ENCODE measurements at places on chromosomes 11 and 22.

GRCh38 chr11:66020618-66021357 is 5.5 kb downstream of the CATSPER1 start:
- DNase-seq, result no peak

- DNase-seq, result no peak
These were observed 399.2 kb downstream of the TBC1D22A start for GRCh38 chr22:47161631-47162030.

- no peak for DNase-seq
These were observed 6.4 kb upstream of the EXPH5 start for GRCh38 chr11:108599978-108600377.

DNA sequence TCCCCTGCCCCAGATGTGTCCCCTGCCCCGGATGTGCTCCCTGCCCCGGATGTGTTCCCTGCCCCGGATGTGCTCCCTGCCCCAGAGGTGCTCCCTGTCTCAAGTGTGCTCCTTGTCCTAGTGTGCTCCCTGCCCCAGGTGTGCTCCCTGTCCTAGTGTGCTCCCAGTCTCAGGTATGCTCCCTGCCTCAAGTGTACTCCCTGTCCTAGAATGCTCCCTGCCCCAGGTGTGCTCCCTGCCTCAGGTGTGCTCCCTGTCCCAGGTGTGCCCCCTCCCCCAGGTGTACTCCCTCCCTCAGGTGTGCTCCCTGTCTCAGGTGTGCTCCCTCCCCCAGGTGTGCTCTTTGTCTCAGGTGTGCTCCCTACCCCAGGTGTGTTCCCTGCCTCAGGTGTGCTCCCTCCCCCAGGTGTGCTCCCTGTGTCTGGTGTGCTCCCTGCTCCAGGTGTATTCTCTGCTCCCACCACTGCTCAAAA is 48.7 kb upstream of the RASD2 start:
- DNase-seq, result no peak

DNA sequence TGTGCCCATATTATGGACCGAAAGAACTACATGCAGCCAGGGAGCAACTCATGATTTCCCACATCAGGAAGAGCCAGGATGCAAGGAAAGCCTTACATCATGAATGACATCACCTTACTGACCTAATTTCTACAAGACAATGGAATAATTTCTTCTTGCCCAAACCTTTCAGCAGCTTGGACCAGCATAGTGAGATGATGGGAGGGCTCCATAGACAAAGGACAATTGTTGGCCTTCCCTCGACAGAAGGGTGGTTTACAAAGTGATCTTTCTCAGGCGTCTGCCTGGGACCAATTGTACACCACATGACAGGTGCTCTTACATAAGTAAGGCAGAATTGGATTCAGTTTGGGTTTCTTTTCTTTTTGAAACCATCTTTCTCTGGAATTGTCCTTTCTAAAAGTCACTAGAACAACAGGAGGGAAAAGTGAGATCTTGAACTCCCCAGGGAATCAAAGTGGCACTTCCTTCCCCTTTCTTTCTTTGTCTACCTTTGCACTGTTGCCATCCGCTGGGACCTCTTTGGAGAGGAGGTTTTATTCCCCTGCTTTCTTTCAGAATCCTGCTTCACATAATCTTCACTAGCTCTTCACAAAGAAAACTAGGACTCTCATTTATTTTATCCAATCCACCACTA is 51.7 kb upstream of the PAK1 start:
- no peak for DNase-seq
